Activated naive CD4-positive, alpha-beta T cell (primary cell): ENCODE measurements at places on chromosomes 11 and 22.

DNA sequence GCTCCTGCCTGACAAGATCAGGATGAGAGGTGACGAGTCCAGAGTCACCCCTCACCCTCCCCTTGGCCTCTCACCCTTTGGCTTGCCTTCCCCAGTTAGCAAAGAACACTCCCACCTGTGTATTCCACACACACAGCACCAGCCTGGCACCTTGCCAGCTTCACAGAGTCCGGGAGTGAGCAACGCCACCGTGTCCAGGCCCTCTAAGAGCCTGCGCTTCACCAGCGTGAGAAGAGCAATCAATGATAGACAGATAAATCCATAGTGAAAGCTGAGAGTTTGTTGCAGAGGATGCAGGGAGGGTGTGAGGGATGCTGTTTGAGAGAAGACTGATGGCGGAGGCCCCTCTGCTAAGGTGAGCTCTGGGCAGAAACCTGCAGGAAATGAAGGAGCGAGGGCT is 404.5 kb downstream of the LARGE1 start:
- no peak for DNase-seq

DNA sequence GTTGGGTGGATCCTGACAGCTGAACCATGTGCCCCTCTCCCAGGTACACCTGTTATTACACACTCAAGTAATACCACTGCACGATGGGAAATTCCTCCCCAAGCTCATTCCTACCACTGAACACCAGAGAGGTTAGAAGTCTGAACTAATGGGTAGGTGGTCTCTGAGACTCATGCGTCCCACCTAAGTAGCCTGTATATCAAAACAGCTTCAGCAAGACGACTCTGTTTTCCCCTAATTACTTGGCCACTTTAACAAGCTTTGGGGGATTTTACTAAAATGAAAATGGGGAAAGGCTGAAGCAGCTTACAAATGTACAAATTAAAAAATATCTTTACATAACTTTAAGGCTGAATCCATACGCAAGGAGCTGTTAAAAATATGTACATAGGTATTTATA is 29.4 kb downstream of the LGR4 start:
- DNase-seq = no peak

DNA sequence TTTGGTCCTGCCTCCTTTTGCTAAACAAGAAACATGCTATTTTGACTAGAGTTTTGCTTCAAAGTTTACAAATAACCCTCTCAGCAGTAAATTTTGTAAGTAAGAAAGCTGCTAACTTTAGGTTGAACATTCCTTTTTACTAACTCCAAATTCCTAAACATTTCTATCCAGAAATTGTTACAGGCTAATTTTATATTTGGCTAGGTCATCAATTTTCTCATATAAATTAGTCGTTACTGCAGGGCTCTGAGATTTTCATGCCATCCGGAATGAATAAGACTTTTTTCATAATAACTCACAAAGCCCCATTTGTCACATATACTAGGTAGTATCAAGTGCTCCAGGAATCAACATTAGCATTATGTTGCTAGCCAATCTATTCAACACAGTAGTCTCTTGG is 143.1 kb downstream of the METTL15 start:
- DNase-seq = no peak

GRCh38 chr11:44709966-44710365 is 16.8 kb upstream of the TSPAN18 start:
- no peak for DNase-seq

GRCh38 chr11:17790453-17790852 is 55.9 kb downstream of the KCNC1 start:
- DNase-seq = no peak

DNA sequence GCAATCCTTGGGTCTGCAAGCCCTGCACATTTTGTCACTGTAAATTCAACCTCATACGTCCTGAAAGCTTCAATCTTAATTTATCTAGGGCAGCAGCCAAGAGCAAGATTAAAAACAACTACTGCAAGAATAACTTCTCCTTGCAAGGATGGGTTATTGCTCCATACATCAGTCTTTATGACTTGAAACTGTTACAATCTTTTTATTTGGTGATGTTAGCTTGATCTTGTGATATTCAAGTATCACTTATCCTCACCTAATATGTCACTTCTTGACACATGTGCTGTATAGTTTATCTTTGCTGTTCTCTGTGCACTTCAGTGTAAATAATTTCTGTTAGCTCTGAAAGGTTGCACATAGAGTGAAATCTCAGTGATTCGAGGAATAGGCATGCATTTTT is 14.7 kb upstream of the APLP2 start:
- no peak for DNase-seq

GRCh38 chr11:30244265-30244664 is 13.5 kb downstream of the FSHB start:
- DNase-seq = no peak

DNA sequence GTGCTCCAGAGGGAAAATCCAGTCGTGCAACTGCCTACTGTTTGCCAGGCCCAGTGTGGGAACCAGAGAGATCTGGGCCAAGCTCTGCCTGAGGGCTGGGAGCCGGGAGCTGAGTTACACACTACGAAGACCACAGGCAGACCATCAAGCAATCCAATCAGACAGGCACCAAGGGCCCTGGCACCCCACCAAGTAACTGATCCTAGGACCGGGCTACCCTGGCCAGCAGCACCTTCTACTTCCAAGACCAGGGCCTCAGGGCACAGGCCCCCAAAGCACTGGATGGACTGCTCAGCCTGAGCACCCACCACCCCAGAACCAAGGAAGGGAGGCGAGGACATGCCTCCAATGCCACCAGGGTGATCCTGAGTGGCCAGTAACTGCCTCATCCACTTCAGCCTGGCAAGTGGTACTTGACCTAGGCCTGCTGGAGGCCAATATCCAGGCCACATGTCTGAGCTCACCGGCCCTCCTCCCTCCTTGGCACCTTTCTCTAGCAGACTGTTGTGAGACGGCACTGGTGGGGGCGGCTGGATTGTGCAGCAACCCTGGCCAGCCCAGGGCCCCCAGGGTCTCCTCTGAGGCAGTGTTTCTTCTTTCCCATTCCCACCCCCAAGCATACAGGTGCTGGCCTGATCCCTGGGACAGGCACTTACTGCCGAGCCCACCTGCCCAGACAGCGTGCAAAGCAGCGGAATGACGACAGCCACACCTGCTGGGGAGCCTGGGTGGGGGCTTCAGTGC is 20.7 kb upstream of the ARFGAP3 start:
- no peak for DNase-seq

DNA sequence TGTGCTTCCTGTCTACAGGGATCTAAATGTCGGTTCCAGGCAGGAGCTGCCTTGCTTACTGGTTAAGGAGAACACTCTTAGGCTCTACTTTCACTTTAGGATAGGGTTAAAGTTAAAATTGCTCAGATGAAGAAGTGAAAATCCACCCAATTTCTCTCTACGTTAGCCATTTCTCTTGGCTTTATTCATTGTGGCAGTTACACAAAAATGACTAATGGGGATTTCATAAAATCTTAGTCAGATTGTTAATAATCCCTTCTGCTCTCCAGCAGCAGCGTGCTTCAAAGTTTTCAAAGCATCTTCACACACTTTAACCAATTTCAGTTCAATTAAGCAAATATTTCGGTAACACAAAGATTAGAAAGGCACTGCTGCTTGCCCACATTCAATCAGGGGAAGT is 58.4 kb upstream of the RCN1 start:
- no peak for DNase-seq

DNA sequence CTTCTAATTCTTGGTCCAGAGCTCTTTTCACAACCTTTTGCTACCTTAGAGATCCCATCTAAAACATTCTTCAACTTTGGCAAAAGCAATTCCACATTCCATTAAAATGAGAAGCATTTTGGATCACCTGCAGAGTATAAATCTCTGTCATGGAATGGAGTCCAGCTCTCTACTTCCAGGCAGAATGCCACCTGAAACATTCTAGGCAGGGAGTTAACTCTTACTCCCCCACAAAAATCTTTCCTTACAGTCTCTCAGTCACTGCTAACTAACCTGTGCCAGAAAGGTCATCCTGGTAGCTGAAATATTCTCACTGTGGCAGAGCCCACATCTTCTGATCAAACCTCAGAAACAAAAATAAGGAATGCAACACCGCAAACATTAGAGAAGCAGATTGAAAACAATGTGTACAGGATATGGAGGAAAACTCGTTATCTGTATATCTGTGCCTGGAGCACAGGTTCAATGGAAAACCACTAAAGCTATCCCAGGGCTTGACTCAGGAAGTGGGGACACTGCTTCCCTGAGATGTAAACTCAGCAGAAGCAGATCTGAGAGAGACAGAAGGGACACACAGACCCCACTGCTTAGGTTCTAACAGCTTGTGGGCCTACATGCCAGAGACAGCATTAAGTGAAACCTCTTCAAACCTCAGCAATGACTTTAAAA is 78.9 kb downstream of the KCNC1 start:
- no peak for DNase-seq

- DNase-seq = no peak
Measured at GRCh38 chr11:123641495-123641840, 13.0 kb downstream of the SCN3B start.

- no peak for DNase-seq
Measured at GRCh38 chr11:12961615-12962014, 47.5 kb upstream of the RASSF10 start.

GRCh38 chr22:20993304-20994127 is 8.4 kb downstream of the THAP7 start:
- no peak for DNase-seq

GRCh38 chr22:36881504-36882245 is 20.9 kb downstream of the NCF4 start:
- DNase-seq = no peak

DNA sequence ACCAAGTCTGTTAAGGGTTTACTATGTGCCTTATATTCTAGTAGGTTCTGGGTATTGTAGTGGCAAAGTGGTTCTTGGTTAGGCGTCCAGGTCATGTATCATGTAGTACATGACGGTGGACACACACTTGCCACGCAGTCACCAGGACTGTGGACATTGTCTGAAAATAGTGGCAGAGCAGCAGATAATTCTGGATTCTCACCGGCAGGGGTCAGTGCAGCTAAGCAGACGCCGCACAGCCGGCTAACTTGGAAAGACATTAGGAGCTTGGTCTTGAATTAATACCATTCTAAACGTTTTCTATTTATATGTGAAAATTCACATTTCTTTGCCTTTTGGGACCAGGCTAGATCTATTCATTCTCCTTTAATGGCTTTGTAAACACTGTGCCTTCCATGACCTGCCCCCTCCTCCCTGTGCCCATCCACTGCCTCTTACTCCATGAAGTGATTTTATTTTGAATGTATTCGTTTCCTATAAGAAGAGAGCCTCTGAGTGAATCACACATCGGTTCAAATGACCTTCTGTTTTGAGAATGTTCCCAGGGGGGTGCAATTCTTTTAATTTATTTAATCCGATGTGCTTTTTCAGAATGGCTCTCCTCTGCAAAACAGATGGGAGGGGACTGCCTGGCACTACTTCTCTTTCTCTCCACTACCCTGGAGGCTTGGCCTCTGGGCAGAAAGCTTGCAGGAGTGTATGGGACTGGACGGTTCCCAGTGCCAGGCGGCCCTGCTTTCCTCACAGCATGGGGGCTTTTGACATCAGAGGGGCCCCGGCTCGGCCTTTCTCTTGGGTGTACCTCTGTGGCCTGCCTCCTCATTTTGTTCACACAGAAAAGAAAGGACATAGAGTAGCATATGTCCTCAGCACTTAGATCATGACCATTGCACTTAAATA is 378.0 kb downstream of the NTM start:
- DNase-seq = no peak

GRCh38 chr11:119617340-119617713 is 111.7 kb downstream of the NECTIN1 start:
- no peak for DNase-seq

GRCh38 chr11:74147199-74147929 is 23.4 kb downstream of the C2CD3 start:
- DNase-seq = no peak

DNA sequence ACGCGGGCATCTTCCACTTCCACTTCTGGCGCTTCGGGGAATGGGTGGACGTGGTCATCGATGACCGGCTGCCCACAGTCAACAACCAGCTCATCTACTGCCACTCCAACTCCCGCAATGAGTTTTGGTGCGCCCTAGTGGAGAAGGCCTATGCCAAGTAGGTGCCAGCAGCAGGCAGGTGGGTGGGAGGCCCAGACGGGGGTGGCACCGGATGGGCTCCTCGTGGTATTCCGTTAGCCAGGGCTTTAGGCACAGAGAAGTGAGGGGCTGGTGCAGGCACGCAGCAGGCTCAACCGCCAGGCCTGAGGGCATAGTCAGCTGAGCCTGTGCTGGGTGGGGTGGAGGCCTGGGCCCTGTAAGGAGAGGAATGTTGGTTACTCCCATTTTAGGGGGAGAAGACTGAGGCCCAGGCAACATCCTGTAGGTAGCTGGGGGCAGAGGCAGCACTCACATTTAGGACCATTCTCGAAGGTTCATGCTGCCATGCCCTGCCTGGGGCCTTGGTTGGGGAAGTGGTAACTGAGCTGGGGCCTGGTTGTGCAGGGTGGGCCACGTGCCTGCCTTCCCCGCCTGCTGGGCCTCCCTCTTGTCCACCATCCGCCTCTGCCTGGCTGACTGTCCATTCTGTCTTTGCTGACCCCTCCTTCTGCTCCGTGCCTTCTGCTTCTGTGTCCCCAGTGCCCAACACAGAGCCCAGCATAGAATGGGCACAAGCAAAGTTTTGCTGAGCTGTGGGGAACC is 10.2 kb downstream of the OMP start:
- no peak for DNase-seq

DNA sequence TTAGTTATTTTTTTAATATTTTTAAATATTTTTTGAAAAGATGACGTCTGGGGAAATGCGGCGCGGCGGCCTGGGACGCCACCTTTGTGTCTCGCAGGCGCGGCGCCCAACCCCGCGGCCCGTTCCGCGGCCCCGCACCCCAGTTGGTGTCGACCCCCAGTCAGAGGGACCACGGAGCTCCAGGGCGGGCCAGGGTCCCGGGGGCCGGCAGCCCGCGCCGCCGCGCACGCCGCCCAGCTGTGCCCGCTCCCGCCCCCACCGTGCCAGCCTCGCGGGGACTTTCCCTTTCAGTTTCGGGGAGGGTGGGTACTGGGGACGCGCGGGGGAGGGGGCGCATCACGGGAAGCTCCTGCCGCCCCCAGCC is 1.6 kb downstream of the CCND1 start:
- DNase-seq = peak; percentile 21

- DNase-seq = no peak
Measured at GRCh38 chr11:7544021-7544420, 30.2 kb downstream of the PPFIBP2 start.

DNA sequence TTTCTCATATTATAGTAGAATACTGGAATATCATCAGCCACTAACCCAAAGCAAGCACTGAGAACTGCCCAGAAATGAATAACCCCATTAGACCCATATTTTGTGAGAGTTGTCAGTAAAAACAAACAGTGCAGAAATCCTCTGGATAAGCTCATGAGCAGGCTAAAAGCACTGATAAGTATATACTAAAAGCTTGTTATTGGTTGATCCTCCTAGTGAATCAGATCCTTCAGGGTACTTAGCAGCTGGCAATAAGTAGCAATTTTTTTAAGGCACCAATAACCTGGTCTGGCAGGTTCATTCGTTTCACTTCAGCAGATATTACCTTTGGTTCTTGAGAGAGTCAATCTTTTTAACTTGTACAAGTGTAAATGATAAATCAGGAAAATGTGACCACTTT is 1.2 kb downstream of the NOX4 start:
- no peak for DNase-seq
